ENCODE measurements at places on chromosomes 6 and 20.

- no peak for DNase-seq
Observed at GRCh38 chr6:157461000-157461915, 80.3 kb downstream of the ZDHHC14 start.

GRCh38 chr6:83844170-83844569 lies 9.0 kb upstream of the RIPPLY2 start:
- no peak for DNase-seq

DNA sequence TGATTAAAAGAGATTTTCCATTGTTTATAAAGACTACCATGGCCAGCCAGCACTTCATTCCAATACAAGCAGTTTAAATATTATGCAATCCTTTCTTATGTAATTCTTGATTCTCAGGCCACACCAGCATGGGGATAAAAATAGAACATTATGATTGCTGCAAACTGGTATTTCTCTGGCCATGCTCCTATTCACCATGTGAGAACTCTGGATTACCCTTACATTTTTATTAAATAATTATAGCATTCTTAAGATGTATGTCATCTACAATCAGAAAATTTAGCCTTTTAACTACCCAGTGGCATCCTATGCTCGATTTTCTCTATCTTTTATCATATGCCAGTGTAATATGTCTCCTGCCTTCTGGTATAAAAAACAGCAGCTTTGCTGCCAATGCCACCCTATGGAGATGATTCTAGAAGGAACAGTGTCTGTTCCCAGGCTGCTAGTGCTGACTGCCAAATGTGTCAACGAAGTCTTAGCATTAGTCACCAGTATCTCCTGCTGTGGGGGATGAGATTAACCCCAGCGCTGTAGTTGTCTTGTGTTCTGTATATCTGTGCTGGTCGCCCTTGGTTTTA lies 501.4 kb downstream of the BCKDHB start:
- no peak for DNase-seq

DNA sequence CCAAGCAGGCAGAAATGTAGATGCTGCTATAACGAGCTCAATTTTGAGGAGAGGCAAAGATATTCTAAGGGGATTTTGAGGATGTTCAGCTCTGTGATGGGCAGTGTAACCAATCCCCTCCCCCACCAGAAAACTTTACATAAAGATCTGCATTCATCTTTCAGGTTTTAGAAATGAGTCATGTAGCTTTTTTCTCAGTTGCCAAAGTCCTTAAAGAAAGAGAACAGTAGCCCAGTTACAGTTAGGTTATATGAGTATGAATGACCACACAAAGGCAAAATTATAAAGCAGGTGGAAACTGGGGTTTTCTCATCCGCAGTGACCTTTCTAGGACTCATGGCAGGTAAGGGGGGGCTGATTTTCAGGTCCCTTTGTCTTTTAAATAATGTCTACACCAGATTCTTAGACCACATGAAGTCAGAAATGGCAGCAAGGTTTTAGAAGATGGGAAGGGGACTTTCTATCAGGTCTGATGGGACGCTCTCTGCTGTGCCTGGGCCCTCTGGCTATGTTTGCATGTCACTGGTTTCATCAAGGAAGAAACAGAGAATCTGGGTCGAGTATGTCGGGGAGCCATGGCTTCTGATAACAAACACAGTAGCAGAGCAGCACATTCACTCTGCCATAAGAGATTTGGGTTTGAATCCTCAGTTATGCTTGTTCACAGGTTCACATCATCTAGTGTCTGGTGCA lies 94.7 kb downstream of the CLIC5 start:
- no peak for DNase-seq

GRCh38 chr20:62020935-62021701 lies 44.6 kb downstream of the TAF4 start:
- no peak for DNase-seq

- no peak for DNase-seq
Observed at GRCh38 chr6:125985979-125986300, 400 bp upstream of the TRMT11 start.

- DNase-seq, result peak; percentile 53
Observed at GRCh38 chr20:17227669-17228623, 1.1 kb downstream of the PCSK2 start.

GRCh38 chr20:17690144-17690543 lies 8.1 kb upstream of the RRBP1 start:
- DNase-seq, result no peak

DNA sequence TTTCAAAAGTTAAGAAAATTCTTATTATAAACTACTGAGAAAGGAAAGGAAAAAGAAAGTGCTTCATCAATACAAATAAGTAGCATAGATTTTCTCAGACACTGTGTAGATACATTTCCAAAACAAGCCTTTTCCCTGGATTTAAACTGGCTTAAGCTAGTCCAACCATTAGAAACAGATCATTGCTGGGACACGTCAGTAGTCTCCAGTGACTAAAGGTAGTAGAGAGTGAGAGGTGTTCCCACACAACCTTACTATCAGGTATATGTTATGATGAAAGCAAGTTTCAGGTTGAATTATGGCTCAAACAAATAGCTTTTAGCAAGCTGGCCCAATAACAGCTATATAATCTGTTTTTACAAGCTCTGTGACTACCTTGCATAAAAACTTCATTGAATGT lies 47.3 kb upstream of the SLC2A12 start:
- DNase-seq, result no peak

- peak; percentile 62 for DNase-seq
Observed at GRCh38 chr6:157681041-157681650, 141.9 kb upstream of the SNX9 start.

GRCh38 chr20:62631336-62632308 lies 10.7 kb upstream of the SLCO4A1 start:
- DNase-seq, result peak; percentile 52

GRCh38 chr20:63083831-63084562 lies 77.2 kb upstream of the BHLHE23 start:
- DNase-seq, result no peak

GRCh38 chr6:158688860-158689259 lies 39.0 kb downstream of the SYTL3 start:
- no peak for DNase-seq

DNA sequence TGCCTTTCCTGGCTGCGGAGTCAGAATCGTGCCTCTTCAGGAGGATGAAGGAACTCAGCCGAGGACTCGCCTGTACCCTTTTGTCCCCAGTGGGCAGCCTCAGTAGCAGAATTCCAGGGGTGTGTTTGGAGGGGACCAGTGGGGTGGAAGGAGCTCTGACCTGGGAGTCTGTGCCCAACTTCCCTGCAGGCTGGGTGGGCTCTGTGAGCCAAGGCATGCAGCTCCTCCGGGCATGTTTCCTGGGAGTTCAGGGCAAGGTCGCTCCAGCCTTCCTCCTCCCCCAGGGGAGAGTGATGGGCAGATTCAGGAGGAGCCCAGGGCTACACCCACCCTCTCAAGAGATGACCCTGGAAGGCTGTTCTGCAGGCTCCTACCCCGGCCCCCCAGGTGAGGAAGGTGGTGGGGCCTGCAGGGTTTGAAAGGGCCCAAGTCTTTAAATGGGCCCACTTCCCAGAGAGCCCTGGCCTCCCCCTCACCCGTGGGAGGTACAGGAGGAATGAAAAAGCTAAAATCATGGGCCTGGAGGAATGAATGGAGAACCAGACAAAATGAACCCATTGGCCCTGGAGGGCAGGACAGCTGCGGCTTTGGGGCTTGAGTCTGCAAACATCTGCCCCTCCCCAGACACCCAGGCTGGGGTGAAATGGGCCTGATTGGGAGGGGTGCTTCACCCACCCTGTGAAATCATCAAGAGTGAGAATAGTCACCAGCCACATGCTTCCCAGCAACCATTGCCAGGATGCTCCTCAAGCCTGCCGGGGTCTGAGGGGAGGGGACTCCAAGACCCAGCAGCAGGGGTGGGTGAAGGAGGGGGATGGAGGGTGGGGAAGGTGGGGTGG lies 77.6 kb upstream of the PMEPA1 start:
- DNase-seq, result no peak

DNA sequence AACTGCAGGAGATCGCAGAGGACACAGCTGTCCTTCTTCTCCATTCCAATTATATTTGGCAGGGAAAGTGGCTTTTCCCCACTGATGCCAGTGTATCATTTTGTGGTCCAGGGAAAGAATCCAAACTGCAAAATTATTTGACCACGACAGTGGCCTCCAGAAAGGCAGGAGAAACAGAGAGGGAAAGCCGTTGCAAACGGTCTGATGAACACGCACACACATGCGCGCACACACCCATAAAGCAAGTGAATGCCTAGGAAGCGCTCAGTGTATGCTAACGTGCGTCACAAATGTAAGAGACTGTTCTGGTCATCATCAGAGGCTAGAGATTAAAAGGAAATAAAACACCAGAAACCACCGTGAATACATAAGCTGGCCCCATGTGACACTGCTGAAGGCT lies 54.0 kb downstream of the NPEPL1 start:
- DNase-seq, result no peak

DNA sequence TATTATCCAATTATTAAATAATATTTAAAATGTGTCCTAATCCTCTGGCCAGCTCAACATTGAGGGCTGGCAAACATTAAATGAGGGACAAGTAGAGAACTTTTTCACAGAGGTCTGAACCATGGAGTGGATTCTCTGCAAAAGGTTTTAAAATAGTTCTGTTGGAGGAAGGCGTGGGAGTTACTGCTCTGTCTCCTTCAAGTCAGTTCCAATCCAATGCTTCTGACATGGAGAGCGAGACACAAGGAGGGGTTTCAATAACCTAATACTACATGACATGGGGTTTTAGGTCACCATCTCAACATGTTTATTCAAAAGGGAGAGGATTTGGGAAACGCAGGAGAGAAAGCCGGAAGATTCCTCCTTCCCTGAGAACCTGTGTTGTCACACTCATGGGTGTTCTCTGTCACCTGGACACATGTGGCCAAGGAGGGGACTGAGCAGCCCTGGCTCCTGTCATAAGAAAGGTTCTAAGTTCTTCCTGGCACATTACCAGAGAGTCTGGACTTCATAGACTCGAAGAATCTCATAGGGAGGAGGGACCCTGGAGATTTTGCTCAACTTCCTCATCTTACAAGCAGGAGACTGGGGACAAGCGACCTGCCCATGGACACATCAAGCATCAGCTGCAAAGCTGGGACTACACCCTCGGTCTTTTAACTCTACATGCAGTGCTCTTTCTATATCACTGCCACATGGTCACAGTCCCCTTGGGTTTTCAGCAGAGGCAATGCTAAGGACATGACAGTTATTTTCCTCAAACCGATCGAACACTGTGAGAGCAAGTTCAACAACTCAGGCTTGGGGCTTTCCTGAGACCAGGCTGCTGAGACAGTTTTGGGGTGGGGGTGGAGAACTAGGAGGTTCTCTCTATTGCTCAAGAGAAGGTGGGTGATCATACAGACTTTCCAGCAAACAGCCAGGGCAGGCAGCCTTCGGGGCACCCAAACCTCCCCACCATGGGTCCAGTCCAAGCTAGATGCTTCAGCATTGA lies 38.6 kb downstream of the PRDM1 start:
- DNase-seq, result no peak

- no peak for DNase-seq
Observed at GRCh38 chr6:141359953-141360352, 772.8 kb upstream of the GJE1 start.
